ENCODE measurements at places on chromosomes 3 and 15.

- no peak overlapping the region for H3K4me3 ChIP-seq
- H3K36me3 ChIP-seq: no peaks in the 10 kb centered on the region
- H3K27me3 ChIP-seq: no peaks in the 10 kb centered on the region
- no peak for DNase-seq
Observed at GRCh38 chr15:74326746-74327145, 40.7 kb downstream of the CYP11A1 start.

DNA sequence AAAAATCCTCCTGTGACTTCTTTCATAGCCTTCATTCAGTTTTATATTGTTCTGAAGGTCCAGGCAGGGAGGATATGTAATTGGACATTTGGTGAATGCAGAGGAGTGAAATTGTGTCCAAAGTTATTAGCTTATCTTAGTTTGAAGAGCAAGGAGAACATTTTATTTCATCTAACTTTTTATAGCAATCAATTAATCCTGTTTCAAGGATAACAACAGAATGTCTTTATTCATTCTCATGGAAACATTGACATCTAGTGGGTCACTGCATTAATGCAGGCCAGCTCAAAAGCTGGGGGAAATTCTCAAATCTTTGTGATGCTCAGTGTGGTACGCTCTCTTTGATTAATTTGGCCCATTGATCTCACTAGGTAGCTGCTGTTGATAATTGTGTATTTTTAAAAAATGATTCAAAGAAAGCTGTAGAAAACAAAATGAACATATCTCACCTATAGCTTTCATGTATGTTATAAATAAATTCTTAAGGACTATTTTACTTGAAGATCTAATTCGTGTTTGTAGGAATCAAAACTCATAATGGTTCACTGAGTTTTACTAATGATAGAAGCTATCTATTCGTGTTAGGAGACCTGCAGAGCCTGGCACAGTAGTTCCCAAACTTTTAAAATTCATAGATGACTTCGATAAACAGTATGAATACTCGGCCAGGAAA, 150.8 kb upstream of the KCNMB2 start:
- H3K4me1 ChIP-seq: peaks cover 28% of the 10 kb centered on the region
- H3K27ac ChIP-seq: no peak overlapping the region
- no peak for DNase-seq
- H3K27me3 ChIP-seq: no peaks in the 10 kb centered on the region
- no peaks in the 10 kb centered on the region for H3K36me3 ChIP-seq

DNA sequence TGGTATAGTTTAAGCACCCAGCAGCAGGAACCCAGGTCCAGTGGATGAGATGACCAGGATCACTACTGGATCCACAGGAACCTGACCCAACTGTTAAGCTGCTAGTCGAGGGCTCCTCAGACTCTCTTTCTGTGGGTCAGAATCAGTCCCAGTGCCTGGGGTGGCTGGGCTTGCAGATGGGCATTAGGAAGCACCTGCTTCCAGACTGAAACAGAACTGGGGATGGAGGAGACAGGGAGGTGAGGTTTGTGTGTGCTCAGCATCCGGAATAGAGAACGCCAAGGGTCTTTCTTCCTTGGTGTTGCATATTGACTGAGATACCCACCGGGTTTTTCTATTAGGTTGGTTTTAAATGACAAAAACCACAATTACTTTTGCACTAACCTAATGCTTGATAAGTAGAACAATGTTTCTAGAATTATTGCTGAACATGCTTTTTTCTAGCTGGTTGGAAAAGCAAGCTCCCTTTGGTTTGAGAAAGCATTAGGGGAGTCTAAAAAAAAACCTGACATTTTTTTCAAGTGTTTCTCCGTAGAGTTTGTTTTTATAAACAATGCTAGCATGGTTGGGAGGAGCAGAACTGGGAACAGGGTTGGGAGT, 779 bp downstream of the ST3GAL6 start:
- H3K36me3 ChIP-seq: no peaks in the 10 kb centered on the region
- no peaks in the 10 kb centered on the region for H3K27me3 ChIP-seq
- no peak for DNase-seq
- peak overlapping the region; percentile 9 for H3K4me3 ChIP-seq
- no peak overlapping the region for H3K27ac ChIP-seq
- H3K4me1 ChIP-seq: peaks cover 28% of the 10 kb centered on the region

GRCh38 chr15:84969257-84969656, 12.4 kb upstream of the PDE8A start:
- H3K4me1 ChIP-seq: no peaks in the 10 kb centered on the region
- H3K27me3 ChIP-seq: no peaks in the 10 kb centered on the region
- H3K36me3 ChIP-seq: no peaks in the 10 kb centered on the region
- no peak for DNase-seq
- H3K4me3 ChIP-seq: no peak overlapping the region
